ENCODE measurements at places on chromosomes 7 and 10. TPM values are rescaled to one million over a fixed set of nuclear protein-coding genes. Genes with fewer than 3 reads are reported as not detected.

Gene TMEM72
- total RNA-seq = not detected

DNA sequence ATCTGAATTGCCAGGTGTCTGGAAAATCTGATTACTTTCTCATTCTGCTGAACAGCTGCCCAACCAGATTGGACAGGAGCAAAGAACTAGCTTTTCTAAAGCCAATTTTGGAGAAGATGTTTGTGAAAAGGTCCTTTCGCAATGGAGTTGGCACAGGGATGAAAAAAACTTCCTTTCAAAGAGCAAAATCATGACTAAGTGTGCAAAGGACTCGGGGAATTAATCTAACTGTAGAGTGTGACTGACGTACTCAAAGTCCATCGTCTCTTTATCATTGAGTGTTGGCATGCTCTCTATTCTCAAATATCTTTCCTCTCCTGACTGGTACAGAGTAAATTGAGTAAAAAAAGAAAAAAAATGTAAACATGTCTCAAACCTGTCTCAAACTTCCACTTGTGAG is 3.3 kb downstream of the NPS start:
- DNase-seq = no peak

DNA sequence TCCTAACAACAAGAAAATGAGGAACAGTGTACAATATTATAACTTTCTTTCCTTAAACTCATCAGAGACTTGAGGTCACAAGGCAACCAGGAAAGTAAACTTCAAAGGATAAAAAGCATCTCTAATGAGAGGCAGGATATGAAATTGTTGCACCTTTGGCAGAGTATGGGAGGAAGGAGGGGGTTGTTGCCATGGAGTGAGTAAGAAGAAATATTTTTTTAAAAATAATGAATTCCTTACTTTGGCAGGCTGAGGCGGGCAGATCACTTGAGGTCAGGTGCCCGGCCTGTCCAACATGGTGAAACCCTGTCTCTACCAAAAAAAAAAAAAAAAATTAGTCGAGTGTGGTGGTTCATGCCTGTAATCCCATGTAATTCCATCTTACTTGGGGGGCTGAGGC is 21.1 kb upstream of the CHN2 start:
- no peak for DNase-seq

DNA sequence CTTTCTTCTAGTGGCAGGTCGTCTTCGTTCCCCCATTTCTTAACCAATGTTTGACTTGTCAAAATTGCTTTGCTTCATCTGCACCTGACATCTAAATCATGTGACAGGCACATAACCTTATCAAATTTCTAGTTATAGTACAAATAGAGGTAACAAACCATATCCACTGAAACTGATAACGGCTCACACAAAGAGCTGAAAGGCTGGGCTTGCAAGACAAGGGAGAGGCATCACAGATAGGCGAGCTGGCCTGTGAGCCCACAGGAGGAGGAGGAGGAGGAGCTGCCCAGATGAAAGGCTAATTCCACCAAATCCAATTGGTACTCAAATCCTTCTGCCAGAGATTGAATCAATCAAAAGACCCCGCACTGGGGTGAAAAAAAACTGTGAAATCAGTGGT is 80.2 kb upstream of the NEBL start:
- DNase-seq = no peak

Gene FGFR2
- total RNA-seq = 0.86 TPM

Measured in fibroblast of villous mesenchyme (primary cell).